ENCODE measurements at places on chromosomes 1 and 21.

DNA sequence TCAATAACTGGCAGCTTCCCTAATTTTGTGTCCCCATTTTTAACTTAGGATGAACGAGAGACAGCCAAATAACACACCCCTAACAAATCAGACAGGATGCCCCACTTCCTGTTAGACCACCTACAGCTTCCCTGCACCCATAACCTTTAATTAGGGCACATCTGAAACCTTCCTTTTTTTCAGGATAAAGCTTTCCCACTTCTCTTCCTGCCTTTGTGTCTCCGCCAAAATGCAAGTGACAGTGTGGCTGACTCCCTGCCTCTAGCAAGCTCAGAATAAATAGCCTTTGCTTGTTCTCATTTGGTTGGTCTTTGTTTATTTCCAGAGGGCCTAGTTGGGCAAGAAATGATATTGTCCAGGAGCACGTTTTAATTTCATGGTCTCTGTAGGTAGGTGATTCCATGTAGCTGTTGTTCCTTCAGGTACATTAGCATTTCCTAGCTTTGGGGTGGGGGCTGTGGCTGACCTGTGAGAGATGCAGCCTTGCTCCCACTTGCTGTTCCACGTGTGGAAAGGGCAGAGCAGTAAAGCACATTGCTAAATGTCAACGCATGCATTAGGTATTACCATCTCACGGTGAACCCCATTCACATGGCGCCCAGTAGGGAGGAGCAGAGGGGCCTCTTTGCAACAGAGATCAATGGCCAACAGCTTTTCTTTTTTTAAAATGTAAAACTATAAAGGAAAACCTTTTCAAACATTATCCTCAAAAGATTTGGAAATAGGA, 154.9 kb downstream of the ST6GALNAC3 start:
- DNase-seq = no peak

DNA sequence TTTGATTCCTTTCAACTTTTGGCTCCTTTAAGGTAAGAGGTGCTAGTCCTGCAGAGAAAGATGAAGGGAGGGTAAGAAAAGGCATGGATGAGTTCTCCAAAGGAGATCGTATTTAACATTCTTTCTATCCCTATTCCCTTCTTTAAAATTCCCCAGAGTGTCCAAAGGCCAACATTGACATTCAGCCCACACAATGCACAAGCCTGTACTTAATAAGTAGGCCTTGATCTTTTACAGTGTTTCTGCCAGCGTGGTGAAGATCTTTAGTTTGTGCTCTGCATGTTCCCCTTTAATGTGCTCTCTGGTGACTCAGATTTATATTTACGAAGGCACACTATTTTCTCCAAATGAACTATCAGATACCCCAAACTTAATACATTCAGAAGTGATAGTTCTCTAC, 582.5 kb upstream of the RGS18 start:
- DNase-seq = no peak

- DNase-seq = no peak
These were observed 4.0 kb upstream of the MYBPH start for GRCh38 chr1:203179667-203180005.

DNA sequence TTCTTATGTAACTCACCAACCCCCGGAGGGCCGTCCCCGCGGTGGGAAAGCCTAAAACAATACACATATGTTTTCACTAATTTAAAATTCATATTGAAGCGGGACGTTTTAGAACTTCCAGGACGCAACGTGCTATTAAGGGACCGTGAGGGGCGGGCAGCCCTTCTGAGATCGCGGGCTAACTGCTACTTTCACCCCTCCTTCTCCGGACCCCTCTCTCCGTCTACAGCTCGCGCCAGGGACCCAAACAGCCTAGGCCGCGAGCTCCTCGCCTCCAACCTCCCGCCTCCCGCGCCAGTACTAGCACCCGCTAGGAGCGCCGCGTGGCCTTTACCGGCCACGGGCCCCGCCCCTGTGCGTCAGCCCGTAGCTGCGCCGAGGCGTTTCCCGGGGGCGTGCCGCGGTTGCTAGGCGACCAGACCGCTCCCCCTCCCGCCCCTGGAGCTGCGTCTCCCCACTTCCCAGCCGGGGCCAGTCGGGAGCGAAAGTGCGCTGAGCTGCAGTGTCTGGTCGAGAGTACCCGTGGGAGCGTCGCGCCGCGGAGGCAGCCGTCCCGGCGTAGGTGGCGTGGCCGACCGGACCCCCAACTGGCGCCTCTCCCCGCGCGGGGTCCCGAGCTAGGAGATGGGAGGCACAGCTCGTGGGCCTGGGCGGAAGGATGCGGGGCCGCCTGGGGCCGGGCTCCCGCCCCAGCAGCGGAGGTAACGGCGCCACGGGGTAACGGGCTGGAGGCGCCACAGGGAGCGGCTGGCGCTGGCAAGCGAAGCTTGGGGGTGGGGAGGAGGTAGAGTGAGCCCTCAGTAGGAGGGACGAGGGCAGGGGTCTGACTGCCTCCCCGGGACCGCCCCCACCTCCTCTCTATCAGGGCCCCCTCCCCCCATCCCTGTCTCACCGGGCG, at the start of gene DYRK3:
TSS of gene DYRK3 (plus strand) at position 457 of the 898 bp plus-strand sequence. CDS start at position 625, 168 bp downstream.
- peak; percentile 97 for DNase-seq

GRCh38 chr1:42014823-42015222, 96.1 kb upstream of the HIVEP3 start:
- no peak for DNase-seq

DNA sequence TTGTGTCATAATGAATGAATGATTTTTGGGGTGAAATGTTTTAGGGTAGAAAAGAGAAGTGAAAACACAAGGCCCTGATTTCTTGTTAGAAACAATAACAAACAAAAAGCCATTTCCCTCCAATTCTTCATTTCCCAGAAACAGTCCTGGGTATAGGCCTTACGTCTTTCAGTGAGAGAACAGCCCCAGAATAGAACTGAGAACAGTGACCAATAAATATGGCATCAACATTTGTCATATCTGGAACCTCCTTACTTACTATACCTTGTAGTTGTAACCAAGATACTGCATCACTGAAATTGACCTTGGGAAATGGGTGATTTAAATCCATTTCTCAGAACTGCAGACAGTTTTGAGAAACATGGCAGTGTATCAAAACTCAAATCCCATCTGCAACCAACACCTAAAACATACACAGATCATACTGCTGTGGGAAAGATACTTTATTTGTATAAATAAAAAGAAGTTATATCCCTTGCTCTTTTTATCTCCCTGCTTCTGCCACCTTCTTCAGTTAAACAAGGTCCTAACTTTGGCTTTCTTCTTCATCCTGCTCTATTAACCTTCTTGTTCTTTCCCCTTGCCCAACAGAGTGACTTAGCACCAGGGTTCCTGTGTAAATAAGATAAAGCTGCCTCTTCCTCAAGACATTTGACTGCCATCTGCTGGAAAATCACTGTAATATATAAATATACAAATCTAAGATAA, 19.5 kb downstream of the XKR8 start:
- peak; percentile 21 for DNase-seq

DNA sequence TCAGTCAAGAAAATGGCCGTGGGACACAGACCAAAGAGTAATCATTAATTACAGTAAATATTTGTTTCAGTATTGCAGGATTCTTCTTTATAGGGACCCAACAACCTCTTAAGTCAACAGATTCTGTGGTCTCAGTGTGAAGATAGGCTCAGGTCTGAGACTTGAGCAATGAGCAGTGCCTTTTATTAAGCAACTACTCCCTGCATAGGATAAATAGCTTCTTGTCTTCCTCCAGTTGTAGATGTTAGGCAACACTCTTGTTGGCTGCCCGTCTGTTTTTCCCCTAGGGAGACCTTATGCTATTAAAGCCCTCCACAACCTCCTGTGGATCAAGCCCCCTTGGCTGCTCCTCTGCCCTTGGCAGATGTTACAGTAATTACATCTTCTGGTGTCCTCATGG, 1.8 kb upstream of the OMA1 start:
- no peak for DNase-seq

DNA sequence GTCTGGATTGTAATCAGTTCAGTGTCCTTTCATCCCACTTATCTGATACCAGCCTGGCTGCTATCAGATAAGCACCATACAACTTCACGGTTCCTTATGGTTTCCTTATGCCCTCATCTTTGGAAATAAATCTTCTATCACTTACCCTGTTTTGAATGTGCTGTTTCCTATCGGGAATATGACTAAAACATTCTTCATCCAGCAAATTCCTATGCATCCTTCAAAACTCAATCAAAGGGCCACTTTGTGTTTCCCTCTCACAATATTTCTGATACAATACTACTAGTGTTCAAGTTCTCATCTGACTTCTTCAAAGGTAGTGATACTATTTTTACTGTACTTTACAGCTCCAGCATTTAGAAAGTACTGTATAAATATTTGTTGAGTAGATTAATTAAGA, 513.2 kb downstream of the OMA1 start:
- no peak for DNase-seq

- no peak for DNase-seq
These were observed 58.7 kb downstream of the XCL2 start for GRCh38 chr1:168485048-168485447.

DNA sequence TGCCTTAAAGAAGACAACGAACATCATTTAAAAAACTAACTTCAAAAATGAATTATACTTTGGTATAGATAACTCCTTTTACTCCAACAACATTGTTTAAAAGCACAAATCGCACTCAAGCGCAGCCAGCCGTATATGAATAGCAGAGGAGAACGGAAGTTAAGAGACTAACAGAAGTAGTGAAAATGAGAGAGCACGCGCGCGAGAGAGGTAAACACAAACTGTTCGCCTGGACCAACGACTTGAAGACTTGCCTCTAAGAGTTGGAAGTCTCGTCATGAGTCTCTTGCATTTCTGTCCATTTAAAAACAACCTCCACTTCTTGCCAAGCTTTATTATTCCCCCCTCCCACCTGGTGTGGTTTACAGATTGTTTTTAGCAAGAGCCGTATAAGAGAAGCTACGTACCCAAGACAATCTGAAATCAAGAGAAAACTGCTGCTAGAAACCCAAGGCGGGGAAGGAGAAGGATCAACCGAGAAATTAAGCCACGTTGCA, 479 bp downstream of the SELENOF start:
- DNase-seq = peak; percentile 61

DNA sequence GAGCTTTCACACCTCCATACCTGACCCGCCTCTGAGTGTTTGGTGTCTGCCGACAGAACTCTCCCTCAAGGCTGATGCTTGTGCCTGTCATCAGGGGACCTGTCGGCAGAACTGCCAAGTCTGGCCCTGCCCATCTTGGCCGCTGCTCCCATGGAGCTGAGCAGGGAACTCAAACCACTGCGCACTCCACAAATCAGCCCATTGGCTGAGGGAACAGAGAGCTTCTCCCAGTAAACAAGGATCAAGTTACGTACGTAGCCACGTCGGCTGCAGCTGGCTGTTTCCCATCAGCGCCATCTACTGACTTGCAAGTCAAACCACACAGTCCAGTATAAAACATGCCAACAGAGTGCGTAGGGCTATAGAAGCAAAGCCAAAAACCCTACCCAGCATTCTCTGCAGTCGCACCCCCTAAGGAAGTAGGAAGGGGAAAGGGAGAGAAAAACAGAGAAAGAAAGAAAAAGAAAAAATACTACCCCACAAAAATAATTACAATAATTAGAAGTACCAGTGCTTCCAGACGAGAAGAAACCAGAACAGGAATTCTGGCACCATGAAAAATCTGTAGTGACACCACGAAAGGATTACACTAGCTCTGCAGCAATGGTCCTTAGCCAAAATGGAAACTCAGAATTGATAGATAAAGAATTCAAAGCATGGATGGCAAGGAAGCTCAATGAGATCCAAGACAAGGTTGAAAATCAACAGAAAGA, 13.1 kb downstream of the KRTAP13-1 start:
- peak; percentile 93 for DNase-seq

- no peak for DNase-seq
These were observed 102.2 kb downstream of the NTMT2 start for GRCh38 chr1:170247751-170248521.

DNA sequence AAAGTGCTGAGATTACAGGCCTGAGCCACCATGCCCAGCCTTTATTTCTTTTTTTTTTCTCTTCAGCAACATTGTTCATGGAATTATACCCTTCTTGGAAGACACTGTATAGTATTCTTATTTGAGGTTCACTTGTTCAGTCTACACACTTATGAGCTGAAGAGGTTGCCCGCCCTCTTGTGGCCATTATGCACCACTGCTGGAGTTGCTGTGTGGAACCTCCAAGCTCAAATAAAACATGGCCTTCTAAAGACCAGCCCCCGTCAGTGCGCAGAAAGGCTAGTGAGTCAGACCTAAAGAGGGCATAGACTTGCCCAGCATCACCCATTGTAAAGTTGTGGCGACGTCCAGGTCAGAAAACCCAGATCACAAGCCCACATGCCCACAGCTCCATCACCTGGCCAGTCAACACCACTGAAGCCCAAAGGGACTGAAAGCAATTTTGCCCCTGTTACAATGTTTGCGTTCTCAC, 20.4 kb downstream of the LURAP1 start:
- DNase-seq = peak; percentile 31

DNA sequence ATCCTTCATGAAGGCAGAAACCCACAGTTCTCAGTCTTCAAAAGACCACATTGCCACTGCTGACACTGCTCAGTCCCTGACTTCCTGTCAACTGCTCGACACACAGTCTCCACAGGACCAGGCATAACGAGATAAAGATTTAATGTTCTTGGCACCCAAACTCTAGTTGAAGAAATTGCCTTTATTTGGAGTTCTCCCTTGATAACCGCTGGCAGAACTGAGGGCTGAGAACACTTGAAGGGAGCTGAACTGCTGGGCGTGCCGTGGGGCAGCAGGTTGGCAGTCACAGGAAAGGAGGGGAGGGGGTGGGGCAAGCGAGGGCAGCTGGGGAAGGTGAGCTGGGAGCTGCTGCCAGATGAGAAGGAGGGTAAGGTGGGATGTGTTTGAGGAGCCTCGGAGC, 15.9 kb downstream of the HENMT1 start:
- no peak for DNase-seq

DNA sequence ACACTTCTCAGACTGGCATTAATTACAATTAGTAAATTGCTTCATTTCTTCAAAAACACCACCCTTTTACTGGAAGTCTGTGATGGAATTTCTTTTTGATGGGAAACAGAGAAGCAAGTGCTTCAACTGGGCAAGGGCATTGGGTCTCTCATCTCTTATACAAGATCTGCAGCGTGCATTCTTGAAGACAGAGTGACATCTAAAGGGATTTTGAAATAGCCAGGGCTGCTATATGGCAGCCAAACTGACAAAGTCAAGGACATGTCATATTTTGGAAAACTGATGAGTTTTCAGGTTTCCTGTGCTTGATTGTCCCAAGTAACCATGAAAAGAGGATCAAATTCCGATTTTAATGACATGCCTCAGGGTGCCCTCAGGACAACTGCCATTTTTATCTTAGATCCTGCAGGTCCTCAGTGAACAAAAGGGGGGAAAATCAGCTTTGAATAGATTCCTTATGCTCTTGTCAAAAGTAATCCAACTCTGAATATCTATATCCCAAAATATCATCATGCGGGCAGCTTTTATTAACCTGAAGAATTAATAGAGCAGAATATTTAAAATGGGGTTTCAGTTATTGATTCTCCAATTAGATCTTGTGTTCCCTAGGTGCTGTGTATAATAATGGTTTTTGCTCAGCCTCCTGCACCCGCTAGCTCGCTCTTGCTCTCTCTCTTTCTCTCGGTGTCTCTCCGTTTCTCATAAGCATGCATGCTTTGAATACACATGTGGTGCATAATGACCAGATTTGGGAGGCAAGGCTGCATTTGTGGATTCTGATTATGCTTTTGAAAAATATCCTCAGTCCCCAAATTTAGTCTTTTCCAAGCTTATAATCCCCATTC, 221.8 kb downstream of the TTLL7 start:
- no peak for DNase-seq

GRCh38 chr1:3889936-3890335, 10.1 kb downstream of the C1orf174 start:
- no peak for DNase-seq

All from NCI-H1092 treated with DMSO at 0.1 percent for 48 hours (cell line).